RPMI7951 (cell line): ENCODE measurements at places on chromosomes 2 and 18. TPM values are rescaled to one million over a fixed set of nuclear protein-coding genes. Genes with fewer than 3 reads are reported as not detected.

DNA sequence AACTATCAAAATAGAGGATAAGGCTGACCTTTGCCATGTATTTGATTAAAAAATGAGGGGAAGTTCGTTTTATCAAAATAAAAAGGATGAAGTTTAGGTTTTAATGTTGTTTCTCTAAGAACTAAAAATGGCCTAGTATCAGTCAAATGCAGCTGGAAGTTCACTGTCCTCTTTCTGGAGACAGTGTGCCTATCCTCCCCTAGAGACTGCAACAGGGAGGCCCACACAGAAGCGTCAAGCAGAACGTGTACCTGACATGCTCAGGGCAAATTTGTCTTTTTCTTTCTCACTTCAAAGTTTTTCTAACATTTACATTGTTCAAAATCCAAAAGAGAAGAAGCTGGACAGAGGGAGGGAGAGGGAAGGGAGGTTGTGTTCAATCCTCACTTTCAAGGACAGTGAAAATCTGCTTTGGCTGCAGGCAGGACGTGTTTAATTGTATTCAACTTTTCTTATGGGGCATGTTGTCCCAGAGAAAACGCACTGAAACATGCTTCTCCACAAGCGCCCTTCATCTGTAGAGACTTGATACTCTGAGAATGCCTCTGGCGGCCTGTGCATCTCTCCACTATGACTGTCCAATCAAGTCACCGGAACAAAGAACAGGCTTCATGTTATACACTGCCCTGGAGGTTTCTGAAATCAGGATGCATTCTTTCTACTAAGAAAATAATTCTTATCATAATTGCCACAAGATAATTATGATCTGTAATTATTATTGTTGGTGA, 65.1 kb downstream of the FAM210A start:
- no peak for DNase-seq

GRCh38 chr2:203869223-203870042, 1.9 kb downstream of the CTLA4 start:
- no peak for DNase-seq

DNA sequence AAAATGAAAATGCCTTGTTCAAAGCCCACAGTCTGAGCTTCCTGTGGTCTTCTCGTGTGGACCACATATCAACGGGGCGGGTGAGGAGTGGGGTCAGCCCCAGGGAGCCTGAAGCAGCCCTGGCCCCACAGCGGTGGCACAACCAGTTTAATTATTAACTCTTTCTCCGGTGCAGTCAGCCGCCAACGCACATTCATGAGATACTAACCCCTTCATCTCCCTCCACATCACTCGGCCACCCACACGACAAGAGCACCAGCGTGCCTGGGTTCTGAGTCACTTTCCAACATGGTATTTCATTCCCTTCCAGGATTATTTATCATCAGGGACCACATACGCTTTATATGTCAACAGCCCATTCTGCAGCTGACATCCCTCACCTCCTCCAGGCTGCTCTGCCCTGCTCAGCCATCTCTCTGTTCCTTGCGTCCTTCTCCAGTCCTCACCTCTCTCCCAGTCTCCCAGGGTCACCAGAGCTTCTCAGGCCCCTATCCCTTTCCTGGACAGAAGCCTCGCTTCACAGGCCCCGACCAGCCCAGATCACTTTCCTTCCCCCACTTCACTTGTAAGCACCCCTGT, 48.0 kb upstream of the ID2 start:
- peak; percentile 89 for DNase-seq

GRCh38 chr2:180699657-180700361, 280.6 kb upstream of the UBE2E3 start:
- DNase-seq = peak; percentile 6

GRCh38 chr2:60439219-60439974, 114.1 kb downstream of the BCL11A start:
- no peak for DNase-seq

DNA sequence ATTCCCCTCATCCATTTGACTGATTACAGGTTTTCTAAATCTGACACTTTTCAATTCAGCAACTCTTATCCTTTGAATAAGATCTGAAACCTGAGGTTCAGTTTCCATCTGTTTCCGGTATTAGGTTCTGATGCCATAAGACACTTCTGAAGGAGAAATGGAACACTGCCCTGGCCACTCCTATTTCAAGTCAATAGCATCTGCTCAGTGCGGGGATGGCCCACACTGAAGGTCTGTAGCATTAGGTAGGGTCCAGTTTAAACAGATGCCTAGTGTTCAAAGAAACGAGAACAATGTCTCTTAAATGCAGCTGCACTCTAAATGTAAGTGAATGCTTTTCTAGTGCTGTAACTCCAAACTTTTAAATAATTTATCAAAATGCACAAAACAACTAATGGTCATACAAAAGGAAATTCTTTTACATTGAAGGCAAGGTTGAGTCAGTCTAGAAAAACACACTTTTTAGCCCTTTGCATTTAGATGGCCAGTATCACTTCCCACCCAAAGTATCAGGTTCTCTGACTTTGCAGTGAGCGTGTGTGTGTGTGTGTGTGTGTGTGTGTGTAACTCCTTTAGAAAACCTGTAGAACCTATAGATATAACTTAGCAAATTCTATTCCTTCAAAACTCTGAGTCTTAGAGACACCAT, 78.2 kb downstream of the STK39 start:
- no peak for DNase-seq

DNA sequence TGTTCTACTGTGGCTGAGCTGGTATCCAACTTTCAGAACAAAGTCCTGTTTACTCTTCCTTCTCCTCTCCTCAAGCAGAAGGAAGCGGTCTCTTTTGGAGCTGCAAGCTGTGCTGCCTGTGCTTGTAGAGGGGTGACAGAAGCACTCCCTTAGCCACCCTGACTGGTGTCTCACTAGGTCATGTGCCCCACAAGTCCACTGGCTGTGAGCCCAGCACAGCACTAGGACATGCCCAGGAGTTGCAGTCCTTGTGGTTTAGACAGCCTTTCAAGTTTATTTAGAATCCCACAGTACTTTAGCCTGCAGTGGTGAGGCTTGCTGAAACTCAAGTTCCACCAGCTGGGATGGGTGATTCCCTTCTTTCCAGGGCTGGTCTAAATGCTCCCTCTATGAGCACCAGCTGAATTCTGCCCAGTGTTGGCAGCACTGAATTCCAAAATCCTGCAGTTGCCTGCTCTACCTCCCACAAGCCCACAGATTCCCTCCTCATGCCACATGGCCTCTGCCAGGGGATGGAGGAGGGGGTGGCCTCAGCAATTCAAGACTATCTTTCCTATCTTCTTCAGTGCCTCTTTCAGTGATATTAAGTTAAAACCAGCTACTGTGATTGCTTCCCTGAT, 61.2 kb downstream of the CCDC85A start:
- no peak for DNase-seq

- no peak for DNase-seq
Observed at GRCh38 chr2:85435220-85435958, 16.9 kb downstream of the SH2D6 start.

DNA sequence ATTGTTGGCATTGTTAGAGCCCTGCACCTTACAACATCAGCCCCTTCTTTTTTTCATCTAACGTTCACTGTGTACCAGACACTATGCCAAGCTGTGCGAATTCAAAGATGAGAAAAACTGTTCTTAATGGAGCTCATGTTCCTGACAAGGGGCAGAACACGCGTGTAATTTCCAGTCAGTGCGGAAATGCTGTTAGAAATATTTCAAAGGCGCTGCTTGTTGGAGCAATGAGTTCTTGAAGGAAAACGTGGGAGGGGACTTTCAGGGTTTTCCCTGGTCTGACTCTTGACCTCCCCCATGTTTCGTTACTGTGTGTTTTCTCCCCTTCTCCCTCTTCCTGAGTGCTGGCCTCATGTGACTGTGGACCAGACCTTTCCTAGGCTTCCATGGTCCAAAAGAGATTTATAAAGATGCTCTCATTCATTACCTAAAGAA, 1.5 kb downstream of the MTHFD2 start:
- DNase-seq = no peak

DNA sequence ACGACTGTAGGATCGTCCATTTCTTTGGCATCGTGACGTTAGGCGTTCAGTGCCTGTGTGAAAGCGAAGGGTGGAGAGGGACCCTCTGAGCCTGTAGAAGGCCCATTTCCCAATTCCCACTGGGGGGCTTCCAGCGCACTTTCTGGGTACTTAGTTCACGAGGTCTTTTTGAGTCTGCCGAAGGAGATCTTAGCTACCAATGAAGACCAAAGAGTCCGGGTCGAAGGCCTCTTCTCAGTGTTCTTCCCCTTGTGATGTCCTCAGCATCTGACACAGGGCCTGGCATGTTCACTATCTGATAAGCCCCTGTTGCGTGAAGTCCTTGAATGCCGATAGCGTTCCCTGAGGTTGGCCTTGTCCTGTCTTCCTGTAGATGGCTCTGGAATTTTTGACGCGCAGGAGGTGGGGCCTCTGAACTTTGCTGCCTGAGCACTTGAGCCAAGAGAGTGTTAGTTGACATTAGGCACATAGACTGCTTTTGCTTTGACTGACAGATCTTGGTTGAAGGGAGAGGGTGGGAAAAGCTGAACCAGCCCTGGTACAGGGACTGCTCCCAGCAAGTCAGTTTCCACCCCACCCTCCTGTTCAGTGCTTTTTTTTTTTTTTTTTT, 52.8 kb downstream of the LDLRAD4 start:
- no peak for DNase-seq

DNA sequence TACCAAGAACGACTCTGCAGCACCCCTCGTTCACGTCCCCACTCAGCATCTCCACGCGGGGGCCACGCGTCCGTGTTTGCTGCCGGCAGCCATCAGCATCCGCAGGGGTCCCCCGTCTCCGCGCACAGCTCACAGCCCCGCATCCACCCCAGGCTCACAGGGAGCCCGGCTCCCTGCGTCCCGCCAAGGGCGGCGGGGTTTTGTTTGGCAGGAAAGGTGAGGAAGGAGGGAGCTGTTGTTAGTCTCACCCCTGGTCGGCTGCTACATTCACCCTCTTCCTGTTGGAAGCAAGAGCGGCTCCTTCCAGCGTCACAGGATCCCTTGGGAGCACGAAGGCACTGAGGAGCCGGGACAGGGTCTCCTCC, 131.0 kb upstream of the CTDP1 start:
- DNase-seq = no peak

- DNase-seq = no peak
Observed at GRCh38 chr2:163863073-163863472, 127.3 kb upstream of the FIGN start.

GRCh38 chr2:126916744-126917143, 18.1 kb downstream of the TEX51 start:
- DNase-seq = no peak

- peak; percentile 32 for DNase-seq
Observed at GRCh38 chr18:49768051-49768391, 45.3 kb downstream of the ACAA2 start.

GRCh38 chr2:151422917-151423439, 13.3 kb downstream of the RIF1 start:
- DNase-seq = no peak

GRCh38 chr2:103773884-103774283, 1012.1 kb downstream of the TMEM182 start:
- peak; percentile 10 for DNase-seq

GRCh38 chr2:181235683-181236459, 221.3 kb upstream of the ITGA4 start:
- no peak for DNase-seq

DNA sequence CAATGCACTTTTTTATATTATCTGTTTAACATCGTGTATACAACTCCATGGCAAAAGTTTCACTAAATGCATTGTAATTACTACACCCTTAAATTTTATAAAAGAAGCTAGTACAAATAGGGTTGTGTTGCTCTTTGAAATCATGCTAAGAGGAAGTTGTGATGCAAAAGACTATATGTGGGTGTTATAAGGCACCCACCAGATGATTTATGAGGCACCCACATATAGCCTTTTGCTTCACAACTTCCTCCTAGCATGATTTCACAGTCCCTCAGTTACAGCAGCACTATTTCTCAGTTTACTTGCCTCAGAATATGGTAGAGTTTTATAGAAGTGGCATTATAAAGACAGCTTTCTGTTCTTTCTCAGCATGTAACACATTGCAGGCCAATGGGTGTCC, 277.3 kb upstream of the DOK6 start:
- DNase-seq = no peak

- DNase-seq = peak; percentile 57
Observed at GRCh38 chr2:142825861-142826260, 51.6 kb upstream of the KYNU start.

Gene PDE11A
- total RNA-seq = 0.20 and 0.24 TPM in 2 replicates

Gene KCNE4
- 13.8 and 16.4 TPM in 2 replicates for total RNA-seq

Gene SLC20A1
- total RNA-seq = 124 and 127 TPM in 2 replicates

Gene STON1
- total RNA-seq = 6.7 and 7.0 TPM in 2 replicates

Gene VWC2L
- not detected in 2 replicates for total RNA-seq

Gene ZC3H8
- 10.3 and 10.5 TPM in 2 replicates for total RNA-seq

Gene SIGLEC15
- total RNA-seq = 49.3 and 65.7 TPM in 2 replicates
